ENCODE measurements at places on chromosomes 13 and 19. TPM values are rescaled to one million over a fixed set of nuclear protein-coding genes. Genes with fewer than 3 reads are reported as not detected.

MARCHF2 gene
- 38.2 TPM for polyA plus RNA-seq

CPB2 gene
- polyA plus RNA-seq, result not detected

PRR20A gene
- not detected for polyA plus RNA-seq

DNA sequence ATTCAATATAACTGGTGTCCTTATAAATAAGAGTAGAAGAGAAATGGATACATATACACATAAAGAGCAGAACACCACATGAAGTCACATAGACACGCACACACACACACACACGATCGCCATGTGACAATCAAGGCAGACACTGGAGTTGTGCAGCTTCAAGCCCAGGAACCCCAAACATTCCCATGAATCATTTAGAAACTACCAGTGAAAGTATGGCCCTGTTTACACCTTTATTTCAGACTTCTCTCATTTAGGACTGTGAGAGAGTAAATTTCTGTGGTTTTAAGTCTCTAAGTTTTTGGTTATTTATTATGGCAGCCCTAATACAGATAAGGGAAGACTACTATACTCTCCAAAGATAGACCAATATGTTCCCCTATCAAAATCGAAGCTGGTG is 20.4 kb upstream of the TNFSF13B start:
- no peak for DNase-seq

All from stomach (tissue), 19 donors.